Stimulated activated CD8-positive, alpha-beta memory T cell treated with anti-CD3 and anti-CD28 coated beads, Interleukin-4, amount 100 ng/mL, for 1 hour (primary cell): ENCODE measurements at places on chromosomes 16 and 17.

DNA sequence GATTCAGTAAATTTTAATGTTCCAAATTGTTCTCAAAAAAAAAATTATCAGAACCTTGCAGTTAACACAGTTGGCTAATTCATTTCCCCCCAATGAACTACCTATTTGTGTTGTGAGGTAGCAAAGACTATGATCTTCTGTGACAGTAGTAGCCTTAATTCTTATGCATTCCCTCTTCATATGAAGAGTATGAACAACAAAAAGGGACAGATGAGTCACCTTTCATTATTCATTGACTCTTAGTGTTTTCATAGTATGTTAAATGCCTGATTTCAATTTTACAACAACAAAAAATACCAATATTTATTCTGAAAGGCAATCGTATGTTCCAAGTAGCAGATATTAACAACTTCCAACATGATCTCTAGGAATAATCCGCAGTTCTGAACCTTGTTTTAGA, 3.6 kb upstream of the SLFN11 start:
- no peak for DNase-seq

DNA sequence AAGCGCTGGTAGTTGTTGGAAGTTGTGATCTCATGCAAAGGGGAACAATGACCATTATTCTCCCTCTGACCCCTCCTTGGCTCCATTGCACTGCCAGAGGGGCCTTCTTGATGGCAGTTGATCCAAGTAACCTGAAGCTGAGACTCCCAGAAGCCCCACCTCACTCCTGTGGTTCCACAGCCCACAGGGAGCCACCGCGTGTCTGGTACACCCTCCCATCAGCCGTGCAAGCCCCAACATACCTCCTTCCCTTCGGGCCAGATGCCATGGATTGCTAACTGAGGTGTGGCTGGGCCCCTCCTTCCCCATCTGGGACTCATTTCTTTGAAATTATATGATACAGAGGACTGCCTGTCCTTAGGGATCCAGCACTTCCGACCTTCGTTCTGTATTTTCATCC, 17.8 kb downstream of the SAP30BP start:
- no peak for DNase-seq

DNA sequence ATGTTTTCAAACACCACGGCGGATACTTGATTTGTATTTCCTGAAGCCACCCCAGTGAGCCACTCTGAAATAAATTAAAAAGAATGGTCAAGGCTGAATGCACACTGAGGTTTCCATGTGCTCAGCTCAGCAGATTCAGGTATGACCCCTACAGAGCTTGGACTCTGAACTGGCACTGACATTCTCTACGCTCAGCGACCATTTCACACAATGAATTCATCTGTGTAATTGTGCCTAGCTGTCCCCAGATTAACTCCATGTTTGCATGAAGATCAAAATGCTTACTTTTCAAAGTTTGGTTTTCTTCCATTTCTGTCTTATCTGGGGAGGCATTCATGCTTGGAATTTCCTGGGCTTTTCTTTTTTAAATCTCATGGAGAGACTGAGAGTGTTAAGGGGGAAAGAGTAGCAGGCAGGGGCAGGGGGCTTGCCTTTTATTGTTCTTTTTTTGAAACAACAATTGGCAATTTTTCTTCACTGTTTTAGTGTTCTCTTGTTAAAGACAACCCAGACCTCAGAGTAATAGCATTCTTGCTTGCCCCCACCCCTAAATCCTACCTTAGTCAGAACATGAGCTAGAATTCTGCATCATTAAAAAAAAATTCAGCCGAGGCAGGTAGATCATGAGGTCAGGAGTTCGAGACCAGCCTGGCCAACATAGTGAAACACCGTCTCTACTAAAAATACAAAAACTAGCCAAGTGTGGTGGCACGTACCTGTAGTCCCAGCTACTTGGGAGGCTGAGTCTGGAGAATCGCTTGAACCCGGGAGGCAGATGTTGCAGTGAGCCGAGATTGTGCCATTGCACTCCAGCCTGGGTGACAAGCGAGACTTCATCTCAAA, 85.5 kb upstream of the HNF1B start:
- no peak for DNase-seq

GRCh38 chr16:85627089-85627488, 14.0 kb downstream of the GSE1 start:
- DNase-seq, result no peak

DNA sequence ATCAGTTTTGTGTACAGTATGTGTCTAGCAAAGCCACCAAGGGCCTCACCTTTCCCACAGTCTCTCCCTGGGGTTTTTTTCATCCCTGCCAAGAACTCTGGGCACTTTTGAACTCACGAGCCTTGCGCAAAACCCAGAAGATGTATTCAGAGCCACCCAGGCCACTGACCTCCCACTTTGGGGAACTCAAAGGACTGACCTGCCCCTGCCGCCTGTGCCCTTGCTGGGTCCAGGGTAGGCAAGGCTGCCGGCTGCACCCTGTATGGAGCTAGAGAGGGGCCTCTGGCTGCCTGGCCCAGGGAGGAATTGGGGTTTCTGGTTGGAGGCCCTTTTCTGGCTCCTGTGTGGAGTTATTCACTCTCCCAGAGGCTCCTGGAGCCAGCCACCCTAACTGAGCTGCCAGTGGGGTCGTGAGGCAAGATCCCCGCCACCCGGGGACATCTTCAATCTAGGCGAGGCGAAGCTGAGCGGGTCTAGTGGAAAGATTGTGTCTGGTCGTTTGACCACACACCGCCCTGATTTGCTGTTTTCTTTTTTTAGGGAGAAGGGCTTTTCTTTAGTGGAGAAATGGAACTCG, 1.9 kb downstream of the CDK5R1 start:
- no peak for DNase-seq

GRCh38 chr17:3556916-3557767, 470 bp downstream of the TRPV3 start:
- DNase-seq, result no peak

- no peak for DNase-seq
Observed at GRCh38 chr16:54475019-54475601, 188.5 kb upstream of the IRX3 start.

GRCh38 chr16:84851192-84852127, 31.7 kb downstream of the CRISPLD2 start:
- no peak for DNase-seq

DNA sequence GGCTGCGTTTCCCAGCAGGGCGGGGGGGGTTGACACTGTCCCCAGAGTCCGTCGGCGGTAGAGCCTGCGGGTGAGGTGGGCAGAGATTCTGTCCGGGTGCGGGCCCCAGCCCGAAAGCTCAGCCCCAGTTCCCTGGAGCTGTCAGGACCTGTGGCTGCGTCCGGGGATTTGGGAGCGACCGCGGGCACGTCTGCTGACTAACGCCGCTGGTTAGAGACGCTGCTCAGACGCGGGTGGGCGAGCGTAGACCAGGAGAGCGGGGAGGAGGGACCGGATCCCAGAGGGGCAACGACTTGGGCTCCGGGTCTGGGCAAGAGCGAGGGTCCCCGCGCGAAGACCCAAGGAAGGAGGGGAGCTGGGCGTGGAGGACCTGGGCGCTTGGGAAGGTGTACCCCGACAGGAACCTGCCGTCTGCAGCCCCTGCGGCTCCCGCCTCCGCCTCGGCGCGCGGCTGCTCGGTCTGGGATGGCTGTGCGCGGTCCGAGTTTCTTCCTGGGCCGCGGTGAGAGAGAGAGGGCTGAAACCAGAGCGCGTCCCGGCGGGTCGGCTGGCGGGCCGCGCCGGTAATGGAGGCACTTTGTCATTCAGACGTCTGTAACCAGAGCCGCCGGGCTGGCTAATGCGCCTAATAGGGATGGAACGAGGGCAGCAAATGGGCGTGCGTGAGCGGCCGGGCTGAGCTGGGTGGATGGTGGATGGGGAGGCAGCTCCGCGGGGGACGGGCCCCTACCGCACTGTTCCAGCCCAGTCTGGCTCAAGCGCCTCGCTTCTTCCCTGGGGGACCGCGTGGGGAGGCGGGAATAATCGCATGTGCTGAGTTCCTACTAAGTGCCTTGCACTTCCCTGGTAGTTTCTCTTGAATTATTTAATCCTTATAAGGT, 2.3 kb downstream of the NGFR start:
- no peak for DNase-seq

DNA sequence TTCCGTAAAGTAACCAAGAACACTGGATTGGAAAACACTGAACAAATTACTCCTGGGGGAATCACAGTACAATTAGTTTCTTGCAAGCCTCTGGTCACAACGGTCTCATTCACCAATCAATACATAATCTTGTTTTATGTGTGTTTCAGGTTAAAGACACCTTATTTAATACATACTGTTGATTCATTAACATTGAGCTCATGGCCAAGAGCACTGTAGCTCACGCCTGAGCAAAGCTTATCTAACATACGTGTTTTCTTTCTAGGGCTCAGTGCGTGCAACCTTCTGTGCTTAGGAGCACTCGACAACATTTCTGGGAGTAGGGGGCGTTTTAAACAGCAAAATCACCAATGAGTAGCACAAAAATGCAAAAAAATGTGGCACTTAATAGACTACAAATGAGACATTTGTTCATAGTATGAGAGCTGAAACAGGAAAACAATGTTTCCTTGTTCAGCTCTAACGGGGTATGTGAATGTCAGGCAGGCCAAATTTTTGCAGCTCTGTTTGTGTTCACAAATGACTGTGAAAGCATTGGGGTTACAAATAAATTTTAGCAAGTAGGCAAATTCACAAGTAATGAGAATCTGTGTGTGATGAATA, 206.2 kb downstream of the CNTNAP4 start:
- no peak for DNase-seq

- DNase-seq, result no peak
Observed at GRCh38 chr17:10439816-10440215, 18.1 kb upstream of the MYH8 start.

DNA sequence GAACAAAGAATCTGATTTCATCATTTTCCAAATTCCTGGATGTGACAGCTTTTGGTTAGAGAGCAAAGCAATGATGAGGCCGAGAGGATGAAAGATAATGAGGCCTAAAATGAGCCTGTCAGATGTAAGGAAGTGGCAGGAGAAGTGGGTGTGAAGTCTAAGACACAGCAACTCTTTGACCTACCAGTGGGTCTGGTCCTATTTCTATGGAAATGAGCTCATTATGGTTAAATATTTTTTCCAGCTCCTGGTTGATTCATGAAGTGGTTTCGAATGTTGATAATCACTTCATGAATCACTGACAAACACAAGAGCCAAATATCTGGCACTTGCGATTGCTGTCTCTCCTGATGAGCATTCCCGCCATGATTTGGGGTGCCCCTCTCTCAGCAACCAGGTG, 273.3 kb upstream of the CDH5 start:
- DNase-seq, result no peak

DNA sequence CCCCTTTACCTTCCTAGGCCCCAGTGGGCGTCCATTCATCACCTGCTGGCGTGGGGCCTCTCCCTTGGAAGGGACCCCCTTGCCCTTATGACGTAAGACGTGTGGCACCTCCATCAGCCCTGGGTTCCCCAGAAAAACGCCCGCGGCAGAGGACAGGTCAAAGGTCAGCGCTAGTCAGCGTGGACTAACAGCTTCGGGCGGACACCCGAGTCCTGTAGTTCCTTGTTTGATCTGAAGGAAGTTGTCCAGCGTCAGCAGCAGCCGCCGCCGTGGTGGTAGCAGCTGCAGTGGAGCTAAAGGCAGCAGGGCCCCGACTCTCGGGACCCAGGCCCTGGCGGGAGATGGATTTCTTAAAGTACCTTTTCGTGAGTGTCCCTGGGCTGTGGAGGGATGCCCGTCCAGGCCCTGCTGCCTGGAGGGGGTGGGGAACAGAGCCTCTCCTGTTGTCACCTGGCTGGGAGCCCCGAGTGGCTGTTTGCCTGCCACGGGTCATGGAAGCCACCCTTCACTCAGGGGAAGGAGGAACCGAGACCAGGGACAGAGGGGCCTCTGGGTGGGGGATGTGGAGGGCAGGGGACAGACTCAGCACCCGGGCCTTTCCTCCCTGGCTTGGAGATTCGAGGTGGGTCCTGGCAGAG, 123.6 kb downstream of the OR1D5 start:
- DNase-seq, result no peak

DNA sequence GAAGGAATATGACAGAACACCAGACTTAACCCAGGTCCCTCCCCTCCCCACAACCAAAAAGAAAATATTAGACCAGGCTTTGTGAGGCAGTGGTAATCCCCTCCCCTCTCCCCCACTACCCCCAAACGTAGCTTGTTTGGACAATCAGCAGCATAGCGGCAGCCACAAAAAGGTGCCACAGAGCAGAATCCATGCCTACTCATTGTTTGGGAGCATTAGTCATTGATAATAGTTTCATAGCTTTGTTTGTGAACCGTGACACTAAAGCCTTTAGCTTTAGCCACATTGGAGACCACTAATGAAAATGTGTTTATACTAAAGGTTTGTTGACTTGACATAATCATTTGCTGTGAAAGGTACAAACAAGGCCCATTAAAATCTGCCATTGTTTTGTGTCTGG, 65.1 kb downstream of the NUP93 start:
- DNase-seq, result no peak

- peak; percentile 30 for DNase-seq
Observed at GRCh38 chr17:51166987-51167931, 1.0 kb downstream of the NME2 start.

DNA sequence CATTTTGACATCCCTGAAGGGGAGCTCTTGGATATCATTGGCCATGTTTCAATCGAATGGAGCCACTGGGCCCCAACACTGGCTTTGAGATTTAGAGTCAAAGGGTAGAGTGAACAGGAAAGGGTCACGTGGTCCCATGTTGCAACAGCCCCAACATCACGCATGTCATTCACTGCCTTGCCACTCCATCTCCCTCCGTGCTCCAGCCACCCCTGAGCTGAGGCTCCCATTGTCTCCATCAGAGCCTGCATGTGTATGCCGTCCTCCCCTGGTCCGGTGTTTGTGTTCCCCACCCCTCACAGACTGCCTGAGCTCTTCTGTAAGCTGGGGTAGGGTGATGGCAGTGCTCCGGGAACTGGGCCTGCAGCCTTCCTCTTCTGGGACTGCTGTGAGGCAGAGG, 12.1 kb downstream of the NFE2L1 start:
- no peak for DNase-seq

GRCh38 chr16:72944757-72945485, 103.0 kb downstream of the ZFHX3 start:
- DNase-seq, result no peak

DNA sequence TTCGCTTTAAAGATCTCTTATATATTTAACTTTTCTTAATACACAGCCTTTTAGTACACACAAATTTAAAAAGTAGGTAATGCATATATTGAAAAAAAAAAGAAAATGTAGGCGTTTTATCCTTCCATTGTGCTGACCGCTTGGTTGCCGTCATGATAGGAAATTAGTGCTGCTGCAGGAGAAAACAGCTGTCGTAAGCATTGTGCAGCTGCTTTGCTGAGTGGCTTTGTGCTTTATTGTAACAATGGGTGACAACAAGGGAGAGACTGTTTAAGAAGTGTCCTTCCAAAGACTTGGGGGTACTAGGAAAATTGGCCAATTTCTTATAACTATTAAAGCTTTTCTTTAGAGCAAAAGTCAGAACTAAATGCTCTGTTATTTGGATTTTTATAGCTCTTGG, 5.0 kb downstream of the HERPUD1 start:
- DNase-seq, result no peak
